ENCODE measurements at places on chromosomes 2 and 18.

DNA sequence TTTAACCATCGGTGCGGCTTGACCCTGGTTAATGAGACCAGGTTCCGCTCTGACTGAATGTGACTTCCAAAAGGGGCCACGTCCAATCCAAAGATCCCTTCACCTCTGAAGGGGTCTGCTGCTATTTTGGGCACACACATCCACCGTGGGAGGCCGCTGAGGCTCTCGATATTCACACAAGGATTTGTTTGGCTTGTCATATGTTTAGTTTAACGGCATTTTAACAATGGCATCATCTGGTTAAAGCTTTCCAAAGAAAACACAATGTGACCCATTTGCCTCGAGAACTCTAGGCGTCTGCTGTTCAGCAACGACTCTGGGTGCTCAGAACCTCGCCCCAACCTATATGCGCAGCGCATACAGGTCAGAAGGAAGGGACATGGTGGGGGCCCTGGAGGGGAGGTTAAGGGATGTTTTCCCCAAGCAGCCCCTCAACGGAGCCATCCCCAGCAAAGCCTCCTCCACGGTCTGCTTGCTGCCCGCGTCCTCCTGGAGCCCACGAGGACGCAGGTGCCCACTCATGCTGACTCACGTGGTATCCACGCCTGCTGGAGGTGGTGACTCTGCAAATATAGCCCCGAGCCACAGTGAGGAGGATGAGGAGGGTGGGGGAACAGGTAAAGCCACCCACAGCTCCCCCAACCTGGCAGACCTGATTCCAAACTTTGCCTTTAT is 260.3 kb downstream of the HDAC4 start:
- no peak for DNase-seq

DNA sequence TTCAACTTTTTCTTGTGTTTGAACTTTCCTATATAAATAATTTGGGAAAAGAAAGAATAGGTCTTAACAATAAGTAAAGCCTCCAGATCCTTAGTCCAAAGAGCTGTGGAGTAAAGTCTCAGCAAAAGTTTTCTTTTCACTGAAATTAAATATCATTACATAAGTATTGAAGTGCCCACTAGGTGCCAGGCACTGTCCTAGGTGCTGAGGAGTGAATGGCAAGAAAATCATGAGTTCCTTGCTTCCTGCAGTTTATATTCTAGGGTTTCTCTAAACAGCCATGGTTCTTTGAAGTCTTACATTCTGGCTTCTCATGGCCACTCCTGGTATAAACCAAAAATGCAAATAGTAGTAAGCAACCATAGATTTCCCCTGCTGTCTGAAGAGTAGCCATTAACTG is 59.7 kb downstream of the SPP2 start:
- no peak for DNase-seq

GRCh38 chr2:171402906-171403580 is 30.7 kb downstream of the METTL8 start:
- no peak for DNase-seq

GRCh38 chr18:76573325-76574025 is 78.4 kb upstream of the ZNF516 start:
- DNase-seq, result no peak

GRCh38 chr2:65293376-65293775 is 65.7 kb downstream of the ACTR2 start:
- no peak for DNase-seq

GRCh38 chr18:43001821-43002220 is 113.7 kb downstream of the RIT2 start:
- DNase-seq, result no peak

DNA sequence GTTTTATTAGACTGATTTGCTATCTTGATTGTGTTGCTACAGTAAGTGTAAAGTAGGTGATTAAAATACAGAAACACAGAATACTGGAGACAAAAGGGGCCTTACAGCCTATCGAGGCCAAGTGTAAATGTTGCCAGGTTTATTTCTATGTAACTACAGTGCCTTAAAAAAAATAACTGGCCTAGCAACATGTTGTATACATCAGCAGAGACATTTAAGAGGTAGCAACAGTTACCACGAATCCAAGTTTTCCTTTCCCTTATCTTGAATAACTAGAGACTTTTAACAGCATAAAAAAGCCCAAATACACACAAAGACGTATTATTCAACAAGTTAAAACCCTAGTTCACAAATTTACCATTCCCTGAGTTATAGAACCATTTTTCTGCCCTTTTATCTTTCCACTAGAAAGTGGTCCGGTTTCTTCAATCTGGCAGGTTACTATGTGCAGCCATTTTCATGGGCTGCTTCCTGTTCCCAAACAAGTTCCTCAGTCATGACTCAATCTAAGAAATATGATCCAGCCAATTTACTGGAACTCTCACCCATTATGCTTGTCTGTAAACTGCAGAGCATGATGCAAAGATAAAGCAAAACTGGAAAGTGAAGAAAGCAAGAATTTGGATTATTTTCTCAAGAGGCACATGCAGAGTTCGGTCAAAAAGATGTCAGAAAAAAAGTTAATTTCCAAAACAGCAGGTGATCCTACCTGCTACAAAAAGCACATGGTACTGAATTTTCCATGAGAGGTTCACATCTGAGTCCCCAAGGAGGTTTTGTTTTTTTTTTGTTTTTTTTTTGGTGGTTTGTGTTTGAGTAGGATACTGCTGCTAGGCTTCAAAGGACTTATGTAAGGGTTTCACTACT is 22.2 kb downstream of the NFE2L2 start:
- peak; percentile 96 for DNase-seq

GRCh38 chr2:130310881-130311280 is 31.8 kb upstream of the IMP4 start:
- no peak for DNase-seq

DNA sequence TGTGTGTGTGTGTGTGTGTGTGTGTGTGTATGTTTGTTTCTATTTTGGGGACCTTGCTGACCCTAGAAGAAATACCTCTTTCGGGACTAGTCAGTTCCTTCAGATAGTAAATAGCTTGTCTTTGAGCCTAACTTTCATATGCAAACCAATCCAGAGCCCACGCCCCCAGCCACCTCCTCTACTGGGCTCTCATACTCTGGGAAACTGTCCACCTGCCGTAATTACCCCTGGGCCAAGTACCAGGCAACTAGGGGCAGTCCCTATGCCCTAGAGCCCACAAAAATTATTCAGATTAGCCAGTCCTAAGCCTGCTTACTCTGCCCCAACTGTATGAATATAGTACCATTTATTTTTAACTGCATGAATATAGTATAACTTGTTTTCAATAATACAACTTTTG is 970.4 kb downstream of the EPHA4 start:
- no peak for DNase-seq

DNA sequence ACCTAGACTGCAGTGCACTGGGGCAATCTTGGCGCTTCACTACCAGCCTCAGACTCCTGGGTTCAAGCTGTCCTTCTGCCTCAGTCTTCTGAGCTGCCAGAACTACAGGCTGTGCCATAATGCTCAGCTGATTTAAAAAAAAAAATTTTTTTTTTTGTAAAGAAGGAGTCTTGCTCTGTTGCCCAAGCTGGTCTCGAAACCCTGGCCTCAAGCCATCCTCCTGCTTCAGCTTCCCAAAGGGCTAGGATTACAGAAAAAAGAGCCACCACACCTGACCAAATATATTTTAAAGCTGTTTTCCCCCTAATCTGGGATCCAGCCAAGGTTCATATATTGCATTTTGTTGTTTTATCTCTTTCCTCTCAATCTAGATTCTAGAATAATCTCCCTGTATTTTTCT is 82.2 kb downstream of the RAB31 start:
- DNase-seq, result no peak

DNA sequence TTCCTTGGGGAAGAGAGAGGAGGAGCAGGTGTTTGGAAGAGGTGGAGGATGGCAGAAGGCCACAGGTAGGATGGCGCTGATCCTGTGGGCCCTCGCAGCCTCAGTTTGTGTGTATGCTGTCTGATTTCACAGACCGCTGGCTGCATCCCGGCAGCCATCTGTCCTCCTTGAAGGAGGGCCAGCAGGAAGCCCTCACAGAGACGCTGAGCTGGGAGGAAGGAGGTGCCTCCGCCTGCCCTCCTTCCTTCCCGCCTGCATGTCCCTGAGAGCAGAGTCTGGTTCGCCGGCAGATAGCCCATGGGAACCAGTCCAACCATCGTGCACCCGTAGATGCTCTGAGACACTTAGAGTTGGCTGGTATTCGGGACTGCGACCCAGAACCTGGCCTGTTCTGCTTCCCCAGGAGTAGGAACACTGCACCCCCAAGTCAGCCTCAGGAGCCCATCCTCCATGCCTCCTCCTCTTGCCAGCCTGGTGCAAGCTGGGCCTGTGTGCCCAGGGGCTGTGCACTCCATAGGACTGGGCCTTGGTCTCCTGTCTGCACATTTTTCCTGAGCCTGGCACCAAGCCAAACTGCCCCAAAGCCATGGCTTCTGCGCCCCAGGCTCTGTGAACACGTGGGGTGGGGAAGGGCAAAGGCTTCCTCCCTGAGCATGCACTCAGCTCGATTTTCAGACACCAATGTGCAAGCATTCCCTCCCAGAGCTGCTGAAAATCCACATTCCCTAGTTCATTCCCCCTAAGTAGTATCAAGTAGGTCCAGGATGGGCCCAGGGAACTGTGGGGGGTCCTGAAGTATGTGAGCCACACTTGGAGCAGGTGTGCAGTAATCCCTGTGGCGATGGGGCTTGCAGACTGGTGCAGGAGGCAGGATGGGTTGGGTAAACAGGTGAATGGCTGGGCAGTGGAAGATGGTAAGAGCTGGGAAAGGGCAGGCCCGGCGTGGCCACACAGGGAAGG is 115.6 kb downstream of the SEPTIN10 start:
- DNase-seq, result peak; percentile 72

- no peak for DNase-seq
Observed at GRCh38 chr2:42888321-42889245, 96.2 kb upstream of the HAAO start.

- DNase-seq, result no peak
Observed at GRCh38 chr2:176763851-176764404, 448.7 kb upstream of the HNRNPA3 start.

DNA sequence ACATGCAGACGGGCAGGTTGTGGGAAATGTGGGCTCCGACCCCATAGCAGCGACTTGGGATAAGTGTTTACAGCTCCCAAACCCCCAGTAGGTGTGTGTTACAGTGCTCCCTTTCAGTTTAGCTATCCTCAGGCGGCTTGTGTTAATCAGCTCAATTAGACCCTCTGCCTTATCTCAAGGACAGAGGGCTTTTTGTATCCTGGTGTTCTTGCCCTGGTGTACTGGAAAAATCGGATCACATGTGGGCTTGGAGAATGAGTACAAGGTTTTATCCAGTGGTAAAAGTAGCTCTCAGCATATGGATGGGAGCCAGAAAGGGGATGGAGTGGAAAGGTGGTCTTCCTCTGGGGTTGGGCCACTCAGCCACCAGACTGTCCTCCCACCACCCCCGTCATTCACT is 264.7 kb upstream of the SYT4 start:
- no peak for DNase-seq

DNA sequence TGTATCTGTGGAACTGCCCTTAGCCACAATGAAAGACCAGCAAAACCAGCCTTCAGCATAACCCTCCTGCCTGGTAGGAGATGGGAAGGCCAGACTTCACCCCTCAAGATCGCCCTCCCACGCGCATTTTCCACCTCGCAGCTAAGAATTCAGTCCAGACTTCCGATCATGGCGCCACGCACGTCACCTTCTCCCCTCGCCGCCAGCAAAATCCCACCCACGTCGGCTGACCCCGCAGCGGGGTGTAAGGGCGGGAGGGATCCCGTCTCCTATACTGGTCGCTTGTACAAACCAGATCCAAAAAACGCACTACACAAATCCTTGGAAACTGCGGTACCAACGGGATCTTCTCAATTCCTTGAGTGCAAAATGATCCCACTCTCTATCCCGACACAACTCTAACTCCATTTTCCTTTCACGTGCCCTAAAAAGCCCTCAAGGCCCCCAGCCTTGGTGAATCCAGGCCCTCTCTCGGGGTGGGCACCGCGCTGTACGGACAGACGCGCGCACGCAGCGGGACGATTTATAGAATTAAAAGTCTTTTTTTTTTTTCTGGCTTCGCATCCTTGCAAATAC is 1.0 kb upstream of the BMPR2 start:
- peak; percentile 88 for DNase-seq

DNA sequence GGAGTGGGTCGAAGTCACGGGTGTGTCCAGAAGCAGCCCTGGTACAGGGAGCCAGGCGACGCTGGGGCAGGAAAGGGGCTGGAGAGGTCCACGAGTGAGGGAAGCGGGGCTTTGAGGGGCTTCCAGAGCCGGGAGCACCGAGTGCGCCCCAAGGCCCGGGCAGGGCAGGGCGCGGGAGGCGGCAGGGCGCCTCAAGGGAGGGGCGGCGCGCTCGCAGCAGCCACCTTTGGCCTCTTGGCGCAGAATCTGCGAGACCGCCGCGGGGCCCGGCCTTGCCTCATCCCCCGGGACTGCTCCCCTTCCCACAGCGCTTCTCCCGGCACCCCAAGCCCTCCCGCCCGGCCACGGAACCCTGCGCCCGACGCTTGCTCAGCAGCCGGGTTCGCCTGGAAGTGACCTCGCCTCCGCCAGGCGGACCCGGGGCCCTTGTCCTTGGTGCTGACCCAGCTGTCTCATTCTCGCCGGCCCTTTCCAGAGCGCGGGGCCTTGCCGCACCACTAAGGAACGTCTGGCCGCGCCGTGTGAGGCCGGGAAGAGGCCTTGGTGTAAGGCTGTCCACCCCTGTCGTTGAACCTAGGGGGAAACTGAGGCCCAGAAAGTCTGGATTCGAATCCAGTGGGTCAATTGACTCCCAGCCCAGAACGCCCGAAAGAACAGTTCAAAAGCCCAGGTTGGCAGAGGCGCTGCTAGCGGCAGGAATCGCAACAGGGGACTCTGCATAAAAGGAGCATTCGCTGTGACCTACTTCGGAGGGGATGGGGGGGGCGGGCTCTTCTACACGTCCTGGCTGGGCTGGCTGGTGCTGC is 584 bp upstream of the DNER start:
- peak; percentile 75 for DNase-seq

DNA sequence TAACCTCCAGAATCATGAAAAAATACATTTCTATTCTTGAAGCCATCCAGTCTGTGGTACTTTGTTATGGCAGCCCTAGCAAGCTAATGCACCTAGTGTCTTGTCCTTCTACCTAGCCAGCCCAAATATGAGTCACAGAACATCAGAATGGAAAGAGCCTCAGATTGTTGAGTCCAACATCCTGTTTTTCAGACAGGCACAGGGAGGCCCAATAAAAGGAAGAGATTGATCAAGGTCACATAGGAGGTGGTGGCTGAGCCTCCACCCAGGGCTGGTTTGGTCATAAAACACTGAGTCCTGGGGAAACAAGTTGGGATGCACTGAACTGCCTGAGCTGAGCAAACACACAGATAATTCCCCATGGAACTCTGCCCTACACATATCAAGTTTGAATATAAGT is 195.5 kb downstream of the TTC32 start:
- no peak for DNase-seq

- DNase-seq, result peak; percentile 98
Observed at GRCh38 chr2:8678731-8679566, 2.9 kb upstream of the ID2 start.

GRCh38 chr2:1910592-1911246 is 166.4 kb upstream of the PXDN start:
- DNase-seq, result peak; percentile 80

All from muscle of leg (tissue), 16 donors.